Globus pallidus (tissue), 1 donor: ENCODE measurements at places on chromosomes 2 and 18.

DNA sequence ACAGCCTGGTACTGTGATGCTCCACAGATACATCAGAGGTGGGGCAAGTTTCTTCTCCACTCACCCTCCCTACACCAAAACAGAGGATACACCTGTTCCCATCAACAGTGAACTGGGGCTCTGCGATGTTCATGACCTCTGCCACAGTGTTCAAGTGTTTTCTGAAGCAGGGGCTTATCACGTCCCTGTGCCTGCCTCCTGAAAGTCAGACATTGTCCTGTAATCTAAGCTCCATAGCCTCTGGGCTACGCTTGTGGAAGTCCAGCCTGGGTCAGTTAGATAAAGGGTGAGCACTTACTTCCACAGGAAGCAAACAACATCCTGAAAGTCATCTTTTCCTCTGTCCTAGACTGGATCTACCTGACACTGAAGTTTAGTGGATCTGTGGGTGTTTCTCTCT lies 20.2 kb upstream of the MRO start:
- no peak for DNase-seq

DNA sequence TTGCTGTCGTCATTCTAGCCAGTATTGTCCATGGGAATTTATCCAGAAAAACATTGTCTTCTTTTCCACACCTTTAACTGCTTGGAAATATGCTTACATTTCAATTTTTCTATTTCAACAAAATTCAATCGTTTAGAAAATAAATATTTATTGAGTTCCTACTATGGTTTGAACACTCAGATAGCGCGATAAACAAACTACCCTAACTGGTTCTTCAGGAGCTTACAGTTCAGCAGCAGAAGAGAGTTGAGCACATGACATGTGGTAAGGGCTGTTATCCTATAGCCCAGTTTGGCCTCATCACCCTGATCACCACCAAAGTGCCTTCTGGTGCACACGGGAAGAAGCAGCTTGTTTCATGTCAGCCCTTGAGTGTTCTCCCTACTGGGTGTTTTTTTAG lies 375.2 kb upstream of the SMIM21 start:
- no peak for DNase-seq

DNA sequence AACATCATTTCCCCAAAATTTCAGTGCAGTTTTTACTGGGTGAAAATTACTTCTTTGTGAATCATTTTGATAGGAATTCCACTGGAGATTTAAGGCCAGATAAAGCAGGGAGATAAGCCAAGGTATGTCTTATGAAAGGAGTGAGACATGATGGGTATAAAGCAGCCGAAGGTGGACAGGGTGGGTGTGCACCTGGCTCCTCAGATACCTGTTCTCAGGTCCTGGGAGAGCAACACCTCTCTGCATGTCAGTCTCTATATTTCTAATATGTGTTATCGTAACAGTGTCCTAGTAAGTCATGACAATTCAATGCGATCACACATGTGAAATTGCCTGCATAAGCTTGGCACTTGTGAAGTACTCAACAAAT lies 768.8 kb downstream of the RNF144A start:
- no peak for DNase-seq

GRCh38 chr2:30649278-30649677 lies 158.0 kb downstream of the CAPN13 start:
- no peak for DNase-seq
